ENCODE measurements at places on chromosomes 11 and 22.

DNA sequence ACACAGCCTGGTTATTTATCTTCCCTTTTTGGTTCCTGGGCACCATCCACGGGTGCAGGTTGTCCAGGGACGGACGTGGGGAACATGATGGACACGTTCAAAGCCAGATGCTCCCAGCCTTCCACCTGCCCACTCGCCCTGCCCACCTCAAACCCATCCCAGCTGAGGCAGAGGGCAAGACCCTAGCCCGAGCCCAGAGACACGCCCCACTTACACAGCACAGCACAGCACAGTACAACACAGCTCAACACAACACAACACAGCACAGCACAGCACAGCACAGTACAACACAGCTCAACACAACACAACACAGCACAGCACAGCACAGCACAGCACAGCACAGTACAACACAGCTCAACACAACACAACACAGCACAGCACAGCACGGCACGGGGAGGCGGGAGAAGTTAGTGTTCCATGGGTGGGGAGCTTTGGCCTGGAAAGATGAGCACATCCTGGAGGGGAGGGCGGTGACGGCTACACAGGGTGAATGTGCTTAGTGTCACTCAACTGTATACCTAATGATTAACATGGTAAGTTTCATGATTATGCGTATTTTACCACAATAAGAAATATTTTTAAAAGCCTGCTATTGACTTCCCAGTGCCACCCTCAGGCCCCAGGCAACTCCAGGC, 1507.5 kb downstream of the BRD1 start:
- no peaks in the 10 kb centered on the region for H3K36me3 ChIP-seq
- H3K27me3 ChIP-seq, result no peaks in the 10 kb centered on the region
- DNase-seq, result no peak
- H3K27ac ChIP-seq, result no peak overlapping the region
- H3K4me1 ChIP-seq, result no peaks in the 10 kb centered on the region

- H3K27me3 ChIP-seq, result peaks cover 8% of the 10 kb centered on the region
- H3K4me1 ChIP-seq, result no peaks in the 10 kb centered on the region
- H3K27ac ChIP-seq, result no peak overlapping the region
Measured at GRCh38 chr22:28231441-28231840, 312.4 kb upstream of the PITPNB start.

GRCh38 chr22:25193130-25193529, 6.5 kb upstream of the CRYBB3 start:
- H3K27me3 ChIP-seq, result no peaks in the 10 kb centered on the region
- H3K4me3 ChIP-seq, result no peak overlapping the region
- H3K36me3 ChIP-seq, result peaks cover 4% of the 10 kb centered on the region
- no peaks in the 10 kb centered on the region for H3K4me1 ChIP-seq

DNA sequence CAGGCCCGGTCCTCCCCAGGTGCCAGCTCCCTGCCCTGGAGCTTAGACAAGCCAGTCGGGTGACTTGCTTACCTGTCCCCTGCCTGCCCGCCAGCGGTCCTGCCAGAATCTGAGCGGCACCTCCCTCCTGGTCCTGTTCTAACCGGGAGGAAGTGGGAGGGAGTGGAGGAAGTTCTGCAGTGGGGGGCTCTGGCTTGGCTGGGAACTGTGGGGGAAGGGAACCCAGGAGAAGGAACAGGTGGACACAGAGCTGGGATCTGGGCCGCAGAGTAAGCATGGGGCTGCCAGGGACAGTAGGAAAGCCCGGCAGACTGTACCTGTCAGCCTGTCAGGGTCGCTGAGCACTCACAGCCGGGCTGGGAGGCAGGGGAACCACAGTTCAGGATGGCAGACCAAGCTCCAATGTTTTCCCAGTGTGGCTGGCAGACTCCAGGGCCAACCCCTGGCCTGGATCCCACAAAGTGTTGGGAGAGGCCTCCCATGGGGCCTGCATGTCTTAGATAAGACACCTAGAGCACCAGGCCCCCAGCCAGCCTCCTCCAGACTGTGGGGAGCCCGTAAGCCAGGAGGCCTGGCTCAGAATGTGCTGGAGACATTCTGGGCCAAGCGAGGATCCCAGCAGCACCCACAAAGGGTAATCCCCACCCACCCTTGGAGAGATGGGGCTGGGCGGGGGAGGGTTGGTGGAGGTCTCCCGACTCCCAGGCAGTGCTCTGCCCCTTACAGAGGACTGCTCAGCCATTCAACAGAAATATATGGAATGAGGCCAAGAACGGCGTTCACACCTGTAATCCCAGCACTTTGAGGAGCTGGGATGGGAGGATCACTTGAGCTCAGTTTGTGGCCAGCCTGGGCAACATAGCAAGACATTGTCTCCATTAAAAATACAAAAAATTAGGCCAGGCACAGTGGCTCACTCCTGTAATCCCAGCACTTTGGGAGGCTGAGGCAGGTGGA, 2.3 kb downstream of the CYB5R3 start:
- no peak overlapping the region for H3K27ac ChIP-seq
- peaks cover 2% of the 10 kb centered on the region for H3K36me3 ChIP-seq
- H3K4me3 ChIP-seq, result no peak overlapping the region
- H3K27me3 ChIP-seq, result no peaks in the 10 kb centered on the region
- DNase-seq, result no peak

GRCh38 chr11:114989536-114989935, 311.2 kb downstream of the NXPE2 start:
- H3K27me3 ChIP-seq, result no peaks in the 10 kb centered on the region
- no peak overlapping the region for H3K27ac ChIP-seq
- no peak overlapping the region for H3K4me3 ChIP-seq
- no peaks in the 10 kb centered on the region for H3K36me3 ChIP-seq

GRCh38 chr11:127609025-127609773, 608.6 kb upstream of the KIRREL3 start:
- no peak for DNase-seq
- H3K4me1 ChIP-seq, result no peaks in the 10 kb centered on the region
- no peaks in the 10 kb centered on the region for H3K27me3 ChIP-seq
- H3K36me3 ChIP-seq, result no peaks in the 10 kb centered on the region

DNA sequence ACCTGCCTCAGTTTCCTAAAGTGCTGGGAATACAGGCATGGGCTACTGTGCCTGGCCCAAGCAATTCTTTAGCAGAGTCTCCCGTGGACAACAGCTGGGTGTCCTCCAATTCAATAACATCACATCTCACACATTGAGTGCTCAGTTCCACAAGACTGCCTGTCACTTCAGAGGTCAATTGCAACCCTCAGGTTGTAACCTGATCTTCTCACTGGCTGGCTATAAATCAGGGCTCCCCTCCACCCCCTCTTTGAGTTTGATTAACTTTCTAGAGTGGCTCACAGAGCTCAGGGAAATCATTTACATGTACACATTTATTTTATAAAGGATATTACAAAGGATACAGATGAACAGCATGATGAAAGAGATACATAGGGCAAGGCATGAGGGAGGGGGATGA, 68.1 kb downstream of the MCHR1 start:
- no peaks in the 10 kb centered on the region for H3K4me1 ChIP-seq
- H3K4me3 ChIP-seq, result no peak overlapping the region
- H3K36me3 ChIP-seq, result no peaks in the 10 kb centered on the region
- no peak overlapping the region for H3K27ac ChIP-seq
- peaks cover 5% of the 10 kb centered on the region for H3K27me3 ChIP-seq

DNA sequence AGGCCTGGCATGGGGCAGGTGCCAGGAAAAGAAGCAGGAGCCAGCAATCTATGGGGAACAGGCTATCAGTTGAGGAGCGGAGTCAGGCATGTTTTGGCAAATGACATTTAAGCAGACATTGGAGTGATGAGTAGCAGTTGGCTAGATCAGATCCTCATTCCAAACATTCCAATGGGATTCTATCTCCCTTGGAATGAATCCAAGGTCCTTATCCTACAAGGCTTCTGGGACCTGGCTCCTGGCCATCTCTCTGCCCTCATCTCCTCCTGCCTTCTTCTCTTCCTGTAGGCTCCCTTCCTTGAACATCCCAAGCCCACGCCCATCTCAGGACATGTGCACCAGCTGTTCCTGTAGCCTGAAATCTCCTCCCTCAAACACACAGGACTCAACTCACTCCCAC, 1074.5 kb downstream of the TBC1D22A start:
- H3K27me3 ChIP-seq, result no peaks in the 10 kb centered on the region
- H3K4me3 ChIP-seq, result no peak overlapping the region
- H3K4me1 ChIP-seq, result no peaks in the 10 kb centered on the region
- no peaks in the 10 kb centered on the region for H3K36me3 ChIP-seq
- H3K27ac ChIP-seq, result no peak overlapping the region

- no peak overlapping the region for H3K27ac ChIP-seq
- no peak for DNase-seq
- H3K4me3 ChIP-seq, result no peak overlapping the region
- H3K27me3 ChIP-seq, result peaks cover 9% of the 10 kb centered on the region
- no peaks in the 10 kb centered on the region for H3K4me1 ChIP-seq
Measured at GRCh38 chr11:83819931-83820549, 533.9 kb upstream of the CCDC90B start.

DNA sequence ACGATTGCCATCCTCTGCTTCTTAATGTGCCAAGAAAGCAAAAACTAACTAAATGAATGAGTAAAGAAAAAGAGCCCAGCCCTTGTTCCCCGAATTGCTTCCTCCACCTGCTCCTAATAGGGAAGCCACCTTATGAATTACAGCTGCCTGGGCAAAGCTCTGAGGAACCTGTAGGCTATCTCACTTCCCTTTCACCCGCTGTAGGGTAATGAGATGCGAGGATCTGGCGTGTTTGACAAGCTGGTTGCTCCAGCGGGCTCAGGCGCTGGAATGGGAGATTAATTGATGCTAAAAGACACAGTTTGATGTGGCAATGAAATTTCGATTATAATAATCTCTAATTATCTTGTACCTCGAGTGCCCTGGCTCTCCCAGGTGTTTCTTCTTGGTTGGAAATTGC, 256.4 kb downstream of the NTM start:
- no peak overlapping the region for H3K27ac ChIP-seq
- no peaks in the 10 kb centered on the region for H3K4me1 ChIP-seq
- peaks cover 7% of the 10 kb centered on the region for H3K27me3 ChIP-seq
- H3K4me3 ChIP-seq, result no peak overlapping the region

- peaks cover 14% of the 10 kb centered on the region for H3K36me3 ChIP-seq
- no peak overlapping the region for H3K27ac ChIP-seq
- H3K27me3 ChIP-seq, result peaks cover 41% of the 10 kb centered on the region
- no peak for DNase-seq
- H3K4me1 ChIP-seq, result peaks cover 12% of the 10 kb centered on the region
Measured at GRCh38 chr11:123228496-123229163, 33.6 kb upstream of the CLMP start.

- DNase-seq, result no peak
- H3K4me3 ChIP-seq, result no peak overlapping the region
- H3K27ac ChIP-seq, result no peak overlapping the region
- peaks cover 20% of the 10 kb centered on the region for H3K4me1 ChIP-seq
- no peaks in the 10 kb centered on the region for H3K36me3 ChIP-seq
Measured at GRCh38 chr11:47403571-47403970, 4.8 kb upstream of the SLC39A13 start.
